ENCODE measurements at places on chromosomes 4 and X.
A peak's percentile ranks its signal among the peaks of the same experiment; 100 is the strongest.

DNA sequence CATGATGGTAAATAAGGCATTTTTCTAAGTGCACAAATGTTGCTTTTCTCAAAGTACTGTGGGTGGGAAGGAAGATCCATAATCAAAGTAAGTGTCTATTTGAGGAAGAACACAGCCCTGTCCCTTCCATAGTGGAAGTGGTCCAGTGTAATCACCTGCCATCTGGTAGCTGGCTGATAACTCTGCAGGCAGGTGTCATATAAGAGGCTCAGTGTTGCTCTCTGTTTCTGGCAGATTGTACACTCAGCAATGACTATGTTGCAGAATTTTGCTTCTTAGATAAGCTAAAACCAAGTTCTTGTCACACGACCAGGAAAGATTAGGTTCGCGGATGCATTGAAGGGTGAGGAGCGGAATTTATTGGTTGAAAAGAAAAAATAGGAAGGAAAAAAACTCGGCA, 20.9 kb downstream of the SAGE1 start:
- DNase-seq: no peak

DNA sequence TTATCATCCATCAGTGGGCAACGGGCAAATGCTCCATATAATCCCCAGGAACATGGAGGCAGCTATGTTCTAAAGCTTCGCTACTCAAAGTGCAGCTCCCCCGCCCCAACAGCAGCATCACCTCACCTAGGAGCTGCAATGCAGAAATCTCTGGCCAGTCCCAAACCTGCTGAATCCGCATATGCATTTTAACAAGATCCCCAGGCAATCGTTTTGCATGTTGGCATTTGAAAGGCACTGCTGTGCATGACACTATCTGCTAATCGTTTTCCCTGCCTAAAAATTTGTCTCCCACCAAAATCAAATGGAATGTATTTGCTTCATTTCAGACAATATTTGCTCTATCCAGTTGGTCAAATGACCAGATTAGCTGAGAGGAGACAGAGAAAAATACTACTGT, 15.2 kb downstream of the ADGRG2 start:
- no peak for DNase-seq

DNA sequence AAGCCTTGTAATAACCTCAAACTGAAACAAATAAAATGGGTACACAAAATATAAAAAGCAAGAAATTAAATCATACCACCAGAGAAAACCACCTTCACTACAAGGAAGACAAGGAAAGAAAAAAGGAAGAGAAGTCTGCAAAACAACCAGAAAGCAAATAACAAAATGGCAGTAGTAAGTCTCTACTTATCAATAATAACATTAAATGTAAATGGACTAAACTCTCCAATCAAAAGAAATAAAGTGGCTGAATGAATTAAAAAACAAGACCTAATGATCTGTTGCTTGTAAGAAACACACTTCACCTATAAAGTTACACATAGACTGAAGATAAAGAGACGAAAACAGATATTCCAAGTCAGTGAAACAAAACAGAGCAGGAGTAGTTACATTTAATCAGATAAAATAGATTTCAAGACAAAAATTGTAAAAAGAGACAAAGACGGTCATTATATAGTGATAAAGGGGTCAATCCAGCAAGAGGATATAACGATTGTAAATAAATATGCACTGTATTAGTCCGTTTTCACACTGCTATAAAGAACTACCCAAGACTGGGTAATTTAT, 144.1 kb downstream of the MAB21L2 start:
- no peak for DNase-seq

DNA sequence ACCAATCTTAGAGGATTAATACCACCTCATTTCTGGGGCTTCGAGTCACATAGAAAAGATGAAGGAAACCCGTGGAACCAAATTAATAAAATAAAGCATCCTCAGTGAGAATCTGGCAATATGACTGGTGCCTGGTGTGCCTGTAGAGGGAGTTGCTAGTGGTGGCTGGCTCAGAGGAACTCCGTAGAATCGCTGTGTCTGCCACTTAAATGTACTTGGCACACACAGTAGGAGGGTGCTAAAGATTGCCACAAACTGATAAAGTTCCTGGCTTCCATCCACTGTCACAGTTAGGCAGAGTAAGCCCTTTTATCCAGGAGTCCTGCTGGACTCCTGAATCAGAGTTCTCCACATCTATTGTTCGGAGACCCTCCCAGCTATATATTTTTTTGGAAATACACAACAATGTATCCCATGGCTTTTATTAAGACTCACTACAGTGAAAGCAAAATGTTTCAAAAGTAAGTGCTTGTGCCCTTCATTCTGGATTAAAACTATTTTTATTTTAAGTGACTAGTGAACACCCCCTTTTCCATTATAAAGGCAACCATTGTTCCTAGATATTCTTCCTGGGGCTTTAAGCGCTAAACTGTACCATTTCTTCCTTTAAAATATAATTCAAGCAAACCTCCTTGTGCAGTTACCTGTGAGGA, 56.6 kb downstream of the KIF4A start:
- no peak for DNase-seq

- no peak for DNase-seq
Observed at GRCh38 chr4:160831165-160831922, 1332.5 kb downstream of the FSTL5 start.

DNA sequence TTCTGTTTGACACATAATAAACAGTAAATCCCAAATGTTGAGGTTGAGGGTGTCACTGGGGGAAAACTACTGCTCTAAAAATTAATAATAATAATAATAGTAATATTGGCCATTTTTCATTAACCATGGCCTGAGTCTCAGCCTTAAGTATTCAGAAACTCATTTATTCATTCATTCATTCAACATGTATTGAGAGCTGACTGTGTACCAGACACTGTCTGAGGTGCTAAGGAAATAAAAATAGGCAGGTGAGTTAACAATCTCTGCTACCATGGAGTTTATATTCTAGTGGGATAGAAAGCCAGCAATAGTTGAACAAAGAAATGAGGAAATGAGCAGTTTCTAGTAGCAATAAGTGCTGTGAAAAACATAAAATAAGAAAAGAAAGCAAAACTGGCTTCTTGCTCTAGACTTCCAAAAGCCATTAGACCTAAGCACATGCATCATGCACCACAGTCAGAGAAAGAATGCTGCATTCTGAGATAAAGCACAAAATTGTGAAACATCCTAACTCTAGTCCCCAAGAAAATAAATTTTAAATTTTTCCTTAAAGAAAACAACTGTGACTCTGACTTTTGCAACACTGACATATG, 278.7 kb downstream of the RCHY1 start:
- no peak for DNase-seq

DNA sequence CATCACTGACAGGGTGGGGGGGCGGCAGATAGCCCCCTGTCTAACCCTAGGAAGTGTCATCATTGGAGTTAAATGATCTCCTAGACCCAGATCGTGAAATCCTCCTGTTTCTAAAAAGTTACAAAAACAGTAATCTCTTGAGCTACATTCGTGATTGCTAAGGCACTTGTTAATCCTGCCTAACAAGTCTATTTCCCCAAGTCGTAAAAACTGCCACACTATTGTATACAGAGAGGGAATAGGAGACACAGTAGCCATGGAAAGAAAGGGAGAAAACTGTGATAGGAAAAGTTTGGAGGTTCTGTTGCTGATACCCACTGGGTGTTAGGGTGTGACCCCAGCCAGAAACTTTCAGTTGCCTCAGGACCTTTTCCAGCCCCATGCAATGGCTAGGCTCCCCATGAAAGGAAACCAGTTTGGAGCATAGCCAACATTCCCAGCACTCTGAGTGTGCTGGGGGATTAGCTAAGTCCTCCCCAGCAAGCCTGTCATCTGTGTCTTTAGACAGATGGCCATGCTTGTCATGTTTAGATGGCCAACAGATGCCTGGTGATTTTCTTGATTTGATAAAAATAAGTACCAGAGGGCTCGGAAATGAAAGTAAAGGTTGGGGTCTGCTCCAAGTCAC, 63.3 kb upstream of the ANXA10 start:
- no peak for DNase-seq

DNA sequence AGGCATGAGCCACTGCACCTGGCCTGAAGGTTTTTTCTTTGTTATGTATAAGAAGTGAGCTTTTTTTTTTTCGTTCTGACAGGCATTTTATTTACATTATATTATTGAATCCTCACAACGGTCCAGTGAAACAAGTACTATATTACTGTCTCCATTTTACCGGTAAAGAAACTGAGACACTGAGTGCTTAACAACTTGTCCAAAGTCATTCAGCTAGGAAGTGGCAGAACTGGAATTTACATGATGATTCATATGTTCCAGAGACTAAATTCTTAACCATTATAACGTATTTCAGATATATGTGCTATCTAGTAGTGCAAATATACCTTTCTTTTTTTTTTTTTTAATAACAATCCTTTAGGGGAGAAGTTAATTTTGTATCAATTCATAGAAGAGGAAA, 18.4 kb upstream of the SLC6A14 start:
- no peak for DNase-seq

DNA sequence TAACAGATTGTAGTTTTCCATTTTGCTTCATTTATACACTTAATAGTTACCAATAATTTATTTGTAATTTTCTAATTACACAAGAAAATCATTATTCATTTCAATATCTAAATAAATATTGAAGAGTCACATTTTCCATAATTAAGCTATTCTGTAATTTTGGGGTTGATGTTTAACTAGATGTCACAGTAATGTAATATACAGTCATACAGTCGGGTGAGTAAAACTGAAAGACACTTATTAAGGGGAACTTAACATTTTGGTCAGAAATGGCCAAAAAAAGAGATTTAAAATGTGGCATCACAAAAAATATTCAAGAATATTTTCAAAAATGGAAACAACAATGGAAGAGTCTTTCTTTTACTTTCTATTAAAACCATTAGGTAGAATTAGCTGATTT, 1080.3 kb downstream of the ARAP2 start:
- DNase-seq: no peak

DNA sequence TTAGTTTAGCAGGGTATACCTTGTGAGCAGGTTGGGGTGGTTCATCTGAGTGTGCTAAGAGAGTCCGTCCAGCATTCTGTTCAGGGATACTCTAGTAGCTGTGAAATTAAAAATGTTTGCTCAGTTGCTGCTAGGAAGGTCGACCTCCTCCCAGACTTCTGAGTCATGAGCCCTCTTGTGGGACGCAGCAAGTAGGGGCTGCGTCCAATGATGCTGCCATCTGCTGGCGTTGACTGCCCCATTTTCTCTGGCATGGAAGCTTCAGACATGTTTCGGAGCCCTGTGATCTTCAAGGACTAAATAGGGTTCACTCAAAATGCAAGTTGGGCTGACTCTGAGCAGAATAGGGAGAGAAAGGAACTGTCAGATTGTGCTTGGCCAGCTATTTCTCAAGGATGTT, 201.0 kb upstream of the ARSJ start:
- no peak for DNase-seq

DNA sequence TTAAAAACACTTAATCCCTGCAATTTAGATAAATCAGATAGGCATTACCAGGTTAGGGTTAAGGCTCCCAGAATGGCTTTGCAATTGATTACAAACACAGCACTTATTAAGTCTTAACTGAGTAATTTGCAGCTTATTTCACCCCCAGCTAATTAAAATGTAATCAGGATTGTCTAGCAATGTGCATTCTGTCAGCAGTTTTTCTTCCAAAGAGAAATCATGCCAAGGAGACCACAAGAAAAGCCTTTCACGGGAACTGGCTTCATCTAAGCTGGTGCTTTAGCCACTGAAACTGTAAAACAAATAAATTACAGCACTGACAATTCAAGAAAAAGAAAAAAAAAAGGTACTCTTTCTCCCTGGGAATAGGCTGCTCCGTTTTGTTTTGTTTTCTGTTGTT, 2.1 kb downstream of the ANOS1 start:
- no peak for DNase-seq

GRCh38 chr4:122716825-122717448, 15.6 kb upstream of the BBS12 start:
- peak; percentile 27 for DNase-seq

GRCh38 chr4:109809655-109810054, 5.9 kb upstream of the GAR1 start:
- no peak for DNase-seq

GRCh38 chr4:80434238-80434637, 98.7 kb downstream of the CFAP299 start:
- no peak for DNase-seq

DNA sequence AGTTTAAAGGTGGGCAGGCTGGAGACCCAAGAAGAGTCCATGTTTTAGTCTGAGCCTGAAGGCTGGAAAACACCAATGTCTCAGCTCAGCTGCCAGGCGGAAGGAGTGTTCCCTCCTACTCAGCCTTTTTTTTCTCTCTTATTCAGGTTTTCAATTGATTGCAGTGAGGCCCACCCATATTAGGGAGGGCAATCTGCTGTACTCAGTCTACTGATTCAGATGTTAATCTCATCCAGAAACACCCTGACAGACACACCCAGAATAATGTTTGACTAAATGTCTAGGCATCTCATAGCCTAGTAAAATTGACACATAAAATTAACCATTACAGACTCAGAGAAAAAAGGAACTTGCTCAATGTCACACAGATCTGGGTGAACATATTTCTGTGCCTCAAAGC, 347.1 kb downstream of the GBA3 start:
- DNase-seq: no peak

- DNase-seq: peak; percentile 95
Observed at GRCh38 chrX:134604701-134605311, 53.5 kb downstream of the PLAC1 start.

GRCh38 chrX:121356139-121356849, 308.9 kb downstream of the GLUD2 start:
- peak; percentile 72 for DNase-seq

Data from NCI-H1105 treated with DMSO at 0.1 percent for 48 hours (cell line).